ENCODE measurements at places on chromosomes 7 and 10.
A peak's percentile ranks its signal among the peaks of the same experiment; 100 is the strongest.

DNA sequence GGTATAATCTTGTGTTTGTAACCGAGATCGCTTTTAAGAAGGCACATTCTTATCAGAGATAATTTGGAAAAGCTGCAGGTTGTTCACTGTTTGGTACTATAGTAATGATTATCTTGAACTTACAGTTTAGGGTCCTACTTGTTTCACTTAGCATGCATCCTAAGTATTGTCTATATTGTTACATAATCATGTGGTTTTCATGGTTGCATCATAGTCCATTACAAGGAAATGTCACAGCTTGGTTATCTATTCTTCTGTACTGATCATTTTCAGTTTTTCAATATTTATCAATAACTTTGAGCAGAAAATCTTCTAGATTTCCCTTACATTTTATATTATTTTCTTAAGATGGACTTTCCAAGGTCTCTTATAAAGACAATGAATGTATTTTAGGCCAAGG, 116.3 kb downstream of the PLPP4 start:
- DNase-seq, result no peak

DNA sequence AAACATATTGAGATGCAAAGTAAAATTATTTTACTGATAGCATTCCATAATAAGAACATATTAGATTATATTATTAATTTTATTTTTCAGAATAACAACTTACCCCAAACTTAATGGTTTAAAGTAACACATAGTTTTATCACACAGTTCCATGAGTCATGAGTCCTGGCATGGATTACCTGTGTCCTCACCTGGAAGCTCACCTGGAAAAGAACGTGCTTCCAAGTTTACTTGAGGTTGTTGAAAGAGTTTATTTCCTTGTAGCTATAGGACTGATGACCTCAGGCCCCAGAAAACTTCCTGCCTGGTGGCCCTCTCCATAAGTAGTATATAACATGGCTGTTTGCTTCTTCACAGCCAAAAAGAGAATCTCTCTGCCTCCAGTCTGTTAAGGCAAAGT, 254.6 kb downstream of the TFEC start:
- DNase-seq, result no peak

- DNase-seq, result no peak
Measured at GRCh38 chr7:39073432-39073831, 95.7 kb downstream of the POU6F2 start.

DNA sequence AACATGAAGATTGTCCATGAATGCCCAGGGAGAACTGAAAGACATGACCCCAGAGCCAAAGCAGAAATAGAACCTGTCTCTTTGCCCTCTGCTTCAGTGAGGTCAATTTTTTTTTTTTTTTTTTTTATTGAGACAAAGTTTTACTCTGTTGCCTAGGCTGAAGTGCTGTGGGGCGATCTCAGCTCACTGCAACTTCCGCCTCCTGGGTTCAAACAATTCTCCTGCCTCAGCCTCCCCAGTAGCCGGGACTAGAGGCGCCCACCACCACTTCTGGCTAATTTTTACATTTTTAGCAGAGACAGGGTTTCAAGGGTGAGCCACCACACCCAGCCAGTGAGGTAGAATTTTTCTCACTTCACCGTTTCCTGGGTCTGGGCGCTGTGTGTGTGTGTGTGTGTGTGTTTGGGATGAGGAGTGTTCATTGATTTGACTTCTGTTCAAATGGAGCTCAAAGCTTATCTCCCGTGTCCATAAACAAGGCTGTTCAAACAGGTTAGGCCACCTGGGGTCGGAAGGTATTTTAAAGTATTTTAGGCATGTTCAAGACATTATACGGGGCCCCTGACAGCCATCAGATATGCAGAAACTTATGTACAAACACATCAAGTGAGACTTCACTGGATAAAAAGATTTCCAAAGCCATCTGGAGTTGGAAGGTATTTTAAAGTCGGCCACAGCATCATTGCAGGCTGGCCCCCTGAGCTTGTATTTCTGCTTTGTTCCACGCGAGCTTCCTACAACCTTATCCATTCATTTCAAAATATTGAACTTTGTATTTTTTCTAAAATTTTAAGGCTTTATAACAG, 93.8 kb downstream of the MAP3K8 start:
- DNase-seq, result peak; percentile 51

DNA sequence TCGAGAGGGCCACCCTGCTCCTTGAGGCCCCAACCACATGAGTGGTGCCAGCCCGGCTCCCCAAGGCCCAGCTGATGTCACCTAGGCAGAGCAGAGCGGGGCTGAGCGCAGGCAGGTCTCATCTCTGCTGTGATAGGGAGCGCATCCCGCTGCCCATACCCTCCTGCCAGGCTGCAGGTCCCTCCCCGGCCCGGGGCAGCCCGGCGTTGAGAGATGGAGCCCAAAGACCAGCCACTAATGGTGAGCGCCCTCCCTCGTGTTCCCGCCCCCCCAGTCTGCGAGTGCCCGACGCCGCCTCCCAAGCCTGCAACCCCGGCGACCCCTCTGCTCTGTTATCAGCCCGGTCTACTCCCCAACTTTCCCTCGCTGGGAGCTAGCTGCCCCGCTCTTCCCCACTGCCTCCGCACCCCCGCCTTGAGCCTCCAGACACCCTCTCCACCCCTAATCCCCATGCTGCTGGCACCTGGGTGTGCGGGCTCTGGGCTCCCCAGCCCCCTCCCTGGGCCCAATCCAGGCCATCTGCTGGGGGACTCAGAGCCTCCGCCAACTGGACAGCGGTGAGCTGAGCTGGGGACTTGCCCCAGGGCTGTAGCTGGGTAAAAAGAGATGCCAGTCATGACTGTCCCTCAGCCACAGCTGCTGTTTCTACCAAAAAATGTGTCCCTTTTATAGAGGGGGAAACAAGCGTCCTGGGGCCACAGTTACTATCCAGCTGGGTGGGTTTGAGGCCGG, 19.7 kb upstream of the CHST12 start:
- DNase-seq, result no peak

GRCh38 chr7:32219416-32219815, 149.2 kb upstream of the PDE1C start:
- DNase-seq, result peak; percentile 10

DNA sequence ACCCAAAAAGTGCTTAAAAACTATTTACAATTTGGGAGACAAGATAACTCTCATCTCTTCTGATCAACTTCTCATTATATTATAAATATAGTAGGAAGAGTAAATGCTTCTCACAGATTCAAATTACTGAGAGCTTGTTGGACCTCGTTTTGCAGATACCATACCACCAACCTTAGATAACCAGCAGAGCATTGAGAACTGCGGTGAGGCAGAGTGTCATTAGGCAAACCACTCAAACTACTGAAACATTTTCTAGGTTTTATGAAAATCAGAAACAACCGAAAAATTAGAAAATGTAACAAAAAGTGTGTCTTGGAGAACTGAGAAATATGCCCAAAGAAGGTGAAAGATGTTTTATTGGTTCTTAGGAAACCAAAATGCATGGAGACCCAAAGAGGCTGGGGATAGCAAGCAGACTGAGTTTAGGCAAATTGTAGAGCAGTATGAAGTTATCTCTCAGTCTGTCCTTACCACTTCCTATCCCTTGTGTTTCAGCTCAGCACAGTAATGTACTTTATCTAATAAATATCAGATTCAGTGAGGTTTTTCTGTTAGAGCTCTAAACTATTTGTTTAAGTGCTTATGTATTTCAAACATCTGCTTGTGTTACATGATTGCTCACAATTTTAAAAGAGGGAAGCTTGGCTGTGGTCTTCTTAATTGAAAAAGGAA, 77.9 kb downstream of the HECTD2 start:
- DNase-seq, result no peak

DNA sequence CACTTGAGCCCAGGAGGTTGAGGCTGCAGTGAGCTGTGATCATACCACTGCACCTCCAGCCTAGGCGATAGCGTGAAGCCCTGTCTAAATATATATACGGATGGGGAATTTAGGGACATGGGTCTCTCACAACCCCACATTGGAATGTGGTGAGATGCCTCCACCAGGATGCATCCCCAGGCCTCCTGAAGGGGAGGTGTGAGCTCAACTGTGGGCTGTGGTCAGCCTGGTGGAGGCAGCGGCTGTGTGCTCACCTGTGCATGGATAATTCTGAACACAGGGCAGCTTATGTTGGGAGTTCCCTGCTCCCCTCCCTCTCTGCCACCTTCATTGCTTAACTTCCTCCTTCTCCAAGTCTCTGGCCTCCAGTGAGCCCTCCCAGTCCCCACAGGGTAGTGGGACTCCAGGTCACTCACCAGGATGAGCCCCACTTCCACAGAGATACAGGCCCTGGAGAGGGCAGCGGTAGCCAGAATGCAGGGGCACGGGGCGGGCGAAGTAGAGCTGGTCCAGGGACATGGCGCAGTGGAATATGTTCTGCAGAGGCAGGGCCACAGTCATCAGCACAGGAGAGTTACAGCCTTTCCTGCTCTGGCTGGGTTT, 30.4 kb downstream of the PYROXD2 start:
- DNase-seq, result no peak

GRCh38 chr10:129964611-129965424, 744 bp upstream of the EBF3 start:
- DNase-seq, result no peak

DNA sequence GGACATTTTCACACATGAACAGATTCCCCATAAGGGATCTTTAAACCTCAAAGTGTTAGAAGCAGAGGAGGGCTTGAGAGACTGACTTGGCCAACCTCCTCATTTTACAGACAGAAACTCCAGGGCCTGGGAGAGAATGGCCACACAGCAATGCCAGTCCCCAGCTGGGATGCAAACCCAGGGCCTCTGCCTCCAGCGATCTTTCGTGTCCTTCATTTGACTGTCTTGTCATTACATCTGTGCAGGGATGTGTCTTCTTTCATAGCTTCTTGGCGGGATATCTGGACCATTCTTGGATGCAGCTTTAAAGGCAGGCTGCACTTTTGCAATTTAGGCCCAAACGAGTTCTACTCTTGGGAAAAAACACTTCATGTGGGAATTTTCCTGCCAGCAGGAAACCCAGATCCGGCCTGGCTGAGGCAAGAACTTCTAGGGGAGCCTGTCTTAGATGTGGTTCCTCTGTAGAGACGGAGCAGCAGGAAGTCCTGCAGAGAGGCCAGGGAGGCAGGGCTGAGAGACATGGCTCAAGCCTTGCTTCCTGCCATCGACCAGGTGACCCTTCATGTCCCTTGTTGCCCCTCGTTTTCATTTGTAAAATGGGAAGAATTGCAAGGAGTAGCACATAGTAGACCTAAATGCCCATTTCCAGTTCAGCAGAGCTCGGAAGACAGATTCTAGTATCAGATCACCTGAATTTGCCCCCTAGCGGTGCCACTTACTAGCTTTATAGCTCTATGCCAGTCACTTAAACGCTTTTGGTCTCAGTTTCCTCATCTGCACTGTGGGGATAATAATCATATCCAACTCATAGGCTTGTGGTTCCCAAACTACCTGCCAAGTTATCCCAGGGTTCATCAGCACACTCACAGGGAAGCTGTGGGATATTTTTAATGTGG, 43.9 kb upstream of the SLC29A3 start:
- no peak for DNase-seq
